Substantia nigra (tissue), 51 donors: ENCODE measurements at places on chromosomes 12 and 14.

GRCh38 chr12:117142094-117142493, 42.9 kb upstream of the TESC start:
- no peak for DNase-seq

GRCh38 chr12:46577063-46577776, 204.6 kb upstream of the SLC38A2 start:
- no peak for DNase-seq

- DNase-seq = no peak
These were observed 29.8 kb downstream of the GPRC5D start for GRCh38 chr12:12922191-12922616.

- no peak for DNase-seq
These were observed 11.6 kb downstream of the STX2 start for GRCh38 chr12:130827432-130827831.

GRCh38 chr12:114747012-114747858, 63.3 kb upstream of the TBX3 start:
- no peak for DNase-seq

DNA sequence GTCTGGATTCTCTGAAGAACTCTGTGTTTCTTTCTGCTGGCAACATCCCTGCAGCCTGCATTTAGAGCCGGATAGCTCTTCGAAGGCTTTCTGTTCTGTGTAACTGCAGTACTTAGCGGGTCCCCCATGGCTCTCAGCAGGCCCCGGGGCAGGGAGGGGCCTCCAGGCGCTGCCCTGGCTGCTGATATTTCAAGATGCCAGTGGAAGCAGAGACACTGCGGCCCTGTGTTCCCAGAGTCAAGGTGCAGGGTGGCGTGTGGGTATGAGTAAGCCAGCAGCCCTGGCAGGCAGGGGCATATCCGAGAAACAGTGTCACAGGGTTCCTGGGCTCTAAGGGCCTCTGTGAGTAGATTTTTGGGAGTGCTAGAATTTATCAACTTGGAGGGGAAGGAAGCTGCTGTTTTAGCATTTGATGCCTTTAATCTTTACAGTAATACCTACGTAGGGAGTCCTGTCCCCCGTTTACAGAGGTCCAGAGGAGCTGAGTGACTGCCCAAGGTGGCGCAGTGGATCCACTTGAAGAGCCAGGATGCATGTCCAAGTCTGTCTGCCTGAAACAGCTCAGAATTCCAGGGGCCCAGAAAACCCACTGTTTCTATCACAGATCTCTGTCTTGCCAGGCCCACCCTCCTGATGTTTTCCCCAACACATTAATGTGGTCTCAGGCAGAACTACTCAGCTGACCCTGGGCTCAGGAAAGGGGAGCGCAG, 16.2 kb downstream of the ESRRB start:
- DNase-seq = no peak

DNA sequence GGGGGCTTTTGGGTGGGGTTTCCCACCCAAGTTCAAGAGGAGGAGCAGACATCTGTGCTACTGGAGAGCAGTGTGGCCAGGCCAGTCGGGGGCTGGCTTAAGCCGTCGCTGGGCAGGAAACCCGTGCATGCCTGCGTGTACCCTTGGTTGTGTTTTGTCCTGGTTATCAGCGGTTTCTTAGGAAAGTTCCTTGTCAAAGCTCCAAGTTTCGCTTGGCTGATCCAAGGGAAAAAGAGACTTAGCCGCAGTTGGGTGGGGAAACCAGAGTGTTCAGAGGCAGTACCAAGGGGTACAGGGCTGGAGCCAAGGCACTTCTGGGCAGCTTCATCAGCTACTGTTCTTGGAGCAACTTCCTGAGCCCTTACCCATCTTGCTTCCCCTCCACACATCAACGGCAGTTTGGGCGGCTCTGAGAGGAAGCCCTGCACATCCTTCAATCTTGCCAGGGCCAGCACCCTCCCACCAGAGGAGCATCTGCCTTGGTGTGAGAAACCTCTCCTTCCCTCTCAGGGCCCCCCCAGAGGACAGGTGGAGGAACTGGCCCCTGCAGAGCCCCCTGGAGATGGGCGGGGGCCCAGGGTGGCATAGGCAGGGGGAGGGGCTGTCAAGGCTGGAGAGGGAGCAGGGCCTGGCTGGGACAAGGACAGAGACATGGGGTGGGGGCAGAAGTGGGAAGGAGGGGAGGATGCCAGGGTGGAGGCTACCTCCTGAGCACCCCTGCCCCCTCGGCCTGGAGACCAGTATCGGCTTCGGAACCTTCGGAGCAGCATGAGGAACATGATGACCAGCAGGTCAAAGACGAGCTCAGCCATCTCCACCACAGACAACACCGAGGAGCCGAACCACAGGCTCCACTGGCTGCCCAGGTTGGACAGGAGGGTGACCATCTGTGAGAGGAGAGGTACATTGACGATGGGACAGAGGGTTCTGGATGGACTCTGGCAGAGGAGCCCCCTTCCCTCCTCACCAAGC, 5.8 kb upstream of the TNFRSF1A start:
- no peak for DNase-seq

DNA sequence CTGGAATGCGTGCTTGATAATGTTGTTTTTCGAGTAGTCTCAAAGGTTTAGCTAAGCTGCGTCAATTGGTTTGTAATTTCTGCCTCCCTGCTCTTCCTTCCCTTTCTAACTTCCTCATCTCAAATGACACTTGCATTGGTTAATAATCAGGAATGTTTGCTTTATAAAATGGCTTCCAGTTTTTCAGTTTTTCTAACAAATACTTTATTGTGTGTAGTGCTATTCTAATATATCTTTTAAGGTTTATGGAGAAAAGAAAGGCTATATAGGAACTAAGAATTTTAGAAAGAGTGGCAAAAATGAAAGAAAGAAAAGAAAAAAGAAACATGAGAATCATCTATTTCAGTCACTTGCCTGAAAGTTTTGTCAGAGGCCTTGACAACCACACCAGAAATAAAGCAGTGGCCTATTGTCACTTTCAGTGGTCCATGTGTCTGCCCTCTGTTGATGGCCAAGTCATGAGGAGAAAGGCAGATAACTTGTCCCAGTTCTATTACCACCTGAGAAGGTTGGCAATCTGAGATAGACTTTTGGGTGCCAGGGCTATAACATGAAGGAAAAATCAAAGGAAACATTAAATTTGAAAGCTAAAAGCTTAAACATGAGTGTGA, 221.9 kb upstream of the KITLG start:
- no peak for DNase-seq

- DNase-seq = no peak
These were observed 26.9 kb downstream of the RAB3IP start for GRCh38 chr12:69765515-69765914.

DNA sequence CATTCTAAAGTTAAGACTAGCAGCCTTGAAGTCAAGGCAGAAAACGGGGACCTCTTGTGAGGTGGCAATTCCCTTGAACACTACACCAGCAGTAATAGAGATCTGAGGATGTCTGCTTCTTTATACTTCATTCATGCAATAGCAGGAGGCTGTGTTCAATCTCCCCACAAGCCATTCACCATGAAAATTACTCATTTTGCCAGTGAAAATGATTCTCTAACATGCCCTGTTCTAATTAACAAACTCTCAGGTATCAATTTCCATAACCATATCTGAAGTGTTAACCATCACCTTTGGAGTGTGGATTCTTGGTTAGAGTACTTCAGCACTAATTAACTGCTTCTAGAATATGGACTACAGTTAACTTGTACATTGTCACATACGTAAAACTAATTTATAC, 3.4 kb upstream of the GLIPR1 start:
- DNase-seq = no peak

DNA sequence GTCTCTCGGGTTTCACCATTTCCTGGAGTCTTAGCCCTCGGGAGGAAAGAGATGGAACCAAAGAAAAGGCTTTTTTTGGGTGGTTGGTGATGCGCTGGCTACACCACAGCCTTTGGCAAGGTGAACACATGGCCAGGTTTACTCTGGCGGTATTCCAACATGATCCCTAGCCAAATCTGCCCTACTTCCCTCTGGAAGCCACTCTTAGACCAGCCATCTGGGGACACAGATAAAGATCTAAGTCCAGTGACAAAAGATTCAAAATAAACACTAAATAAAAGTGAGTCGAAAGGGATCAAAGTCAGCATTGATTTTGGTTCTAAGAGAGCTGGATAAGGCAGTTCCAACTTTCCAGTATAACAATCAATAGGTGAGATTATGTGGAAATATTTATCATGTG, 694.5 kb downstream of the VRK1 start:
- DNase-seq = no peak

DNA sequence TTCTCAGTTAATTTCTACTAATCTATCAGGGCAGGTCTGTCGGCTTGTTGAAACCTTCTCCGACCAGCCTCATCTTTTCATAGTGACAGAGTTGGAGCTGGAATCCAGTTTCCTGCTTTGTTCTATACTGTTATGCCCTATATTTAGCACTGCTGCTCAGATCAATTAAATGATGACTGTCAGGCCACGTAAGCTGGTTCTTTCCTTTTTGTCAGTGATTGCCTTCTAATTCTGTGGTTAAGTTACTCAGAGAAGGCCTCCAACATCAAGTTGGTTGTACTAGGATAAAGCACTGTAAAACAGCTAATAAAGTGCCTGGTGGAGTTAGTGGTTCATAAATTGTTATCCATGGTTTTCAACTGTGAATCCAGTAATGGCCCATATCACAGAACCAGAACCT, 22.6 kb downstream of the DERA start:
- DNase-seq = no peak

DNA sequence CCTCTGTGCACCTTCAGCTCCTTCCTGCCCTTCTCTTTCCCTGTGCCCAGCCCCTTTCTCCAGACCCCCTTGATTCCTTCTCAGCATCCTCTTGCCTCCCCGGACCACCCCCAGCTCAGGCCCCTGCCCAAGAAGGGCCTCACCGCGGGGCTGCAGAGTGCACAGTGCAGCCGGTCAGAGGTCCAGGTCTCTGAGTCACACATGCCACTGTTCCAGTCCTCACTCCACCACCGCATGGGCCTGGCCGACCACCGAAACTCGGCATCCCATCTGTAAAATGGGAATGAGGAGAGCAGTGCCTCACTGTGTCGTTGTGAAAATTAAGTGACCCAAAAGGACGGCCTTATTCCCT, 13.3 kb downstream of the BDKRB1 start:
- DNase-seq = no peak

DNA sequence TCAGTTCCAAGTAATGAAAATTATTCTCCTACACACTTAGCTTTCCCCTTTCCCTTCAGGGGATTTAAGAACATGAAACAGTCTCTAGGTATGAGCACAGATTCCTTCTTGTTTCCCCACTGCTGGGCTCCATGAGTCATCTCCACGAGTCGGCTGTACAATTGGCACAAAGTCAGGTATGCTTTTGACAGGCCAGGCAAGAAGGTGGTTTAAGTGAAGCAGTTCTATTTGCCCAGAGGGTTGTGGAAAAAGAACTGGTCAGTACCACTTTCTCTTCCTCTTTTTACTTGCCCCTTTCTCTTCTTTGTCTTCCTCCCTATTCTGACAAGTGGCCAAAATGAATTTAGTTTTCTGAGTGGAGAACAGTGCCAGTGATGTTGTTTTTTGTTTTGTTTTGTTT, 16.3 kb downstream of the DYNC1H1 start:
- DNase-seq = no peak

- no peak for DNase-seq
These were observed 119.2 kb upstream of the EVL start for GRCh38 chr14:99945732-99946651.

DNA sequence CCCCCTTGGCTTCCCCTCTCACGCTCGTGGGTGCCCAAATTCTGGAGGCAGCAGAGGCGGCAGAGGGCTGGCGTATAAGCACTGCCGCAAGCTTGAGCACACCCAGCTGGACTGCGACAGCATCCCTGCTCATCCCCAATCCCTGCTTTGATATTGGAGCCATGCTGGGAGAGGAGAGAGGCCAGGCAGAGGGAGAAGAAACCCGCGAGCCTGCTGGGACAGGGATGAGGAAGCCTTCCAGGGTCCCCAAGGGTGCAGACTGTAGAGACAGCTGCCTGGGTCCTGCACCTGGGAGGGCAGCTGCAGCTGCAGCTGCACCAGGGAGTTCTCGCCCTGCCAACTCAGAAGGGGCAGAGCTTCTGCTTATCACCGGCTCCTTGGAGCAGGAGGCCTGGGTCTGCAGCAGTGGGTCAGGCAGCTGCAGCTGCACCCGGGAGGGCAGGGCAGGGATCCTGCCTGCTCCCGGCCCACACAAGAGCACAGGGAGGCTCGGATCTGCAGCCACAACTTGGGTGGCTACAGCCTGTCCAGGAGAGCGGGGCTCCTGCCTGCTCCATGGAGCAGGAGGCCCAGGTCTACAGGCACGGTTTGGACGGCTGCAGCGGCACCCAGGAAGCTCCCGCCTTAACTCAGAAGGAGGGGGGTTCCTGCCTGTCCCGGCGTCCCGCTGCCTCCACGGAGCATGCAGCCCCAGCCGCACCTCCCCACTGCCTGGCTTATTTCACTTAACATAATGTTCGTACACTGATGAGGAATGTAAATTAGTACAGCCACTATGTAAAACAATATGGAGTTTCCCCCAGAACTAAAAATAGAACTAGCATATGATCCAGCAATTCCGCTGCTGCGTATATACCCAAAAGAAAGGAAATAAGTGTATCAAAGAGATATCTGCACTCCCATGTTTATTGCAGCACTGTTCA, 60.4 kb upstream of the SGPP1 start:
- DNase-seq = no peak

DNA sequence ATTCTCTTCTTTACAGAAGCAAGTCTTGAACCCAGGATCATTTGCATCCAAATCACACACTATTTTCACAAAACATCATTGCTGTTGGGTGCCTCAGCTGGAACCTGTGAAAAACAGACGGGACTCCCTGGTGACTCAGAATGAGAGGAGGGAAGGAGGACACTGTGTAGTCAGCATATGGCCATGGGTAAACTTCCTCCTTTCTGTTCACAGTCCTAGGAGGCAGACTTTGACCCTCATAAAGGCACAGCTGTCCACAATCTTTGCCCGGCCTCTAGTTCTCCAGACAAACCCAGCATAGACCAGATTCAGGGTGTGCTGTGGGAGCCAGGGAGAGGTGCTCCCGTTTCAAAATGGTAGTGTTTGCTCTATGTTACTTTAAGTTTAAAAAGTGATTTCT, 62.0 kb downstream of the DYRK2 start:
- no peak for DNase-seq

GRCh38 chr12:20367583-20368113, 689 bp upstream of the PDE3A start:
- no peak for DNase-seq

DNA sequence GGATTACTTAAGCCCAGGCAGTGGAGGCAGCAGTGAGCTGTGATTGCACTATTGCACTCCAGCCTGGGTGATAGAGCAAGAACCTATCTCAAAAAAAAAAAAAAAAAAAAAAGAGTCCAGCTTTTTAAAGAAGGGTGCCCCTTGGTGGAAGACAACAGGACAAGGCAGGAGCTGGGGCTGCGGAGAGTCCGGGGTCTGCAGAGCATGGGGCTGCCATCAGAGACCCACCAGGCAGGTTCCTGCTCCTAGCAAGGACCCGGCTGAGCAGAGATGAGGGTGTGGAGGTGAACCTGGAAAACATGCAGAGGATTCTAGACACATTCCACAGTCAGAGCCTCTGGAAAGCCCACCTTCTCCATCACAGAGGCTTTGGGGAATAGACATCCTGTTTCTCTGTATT, 21.0 kb upstream of the CIPC start:
- DNase-seq = no peak

GRCh38 chr12:130909111-130909510, 37.2 kb downstream of the RAN start:
- no peak for DNase-seq
